ENCODE measurements at places on chromosomes 6 and 20.

DNA sequence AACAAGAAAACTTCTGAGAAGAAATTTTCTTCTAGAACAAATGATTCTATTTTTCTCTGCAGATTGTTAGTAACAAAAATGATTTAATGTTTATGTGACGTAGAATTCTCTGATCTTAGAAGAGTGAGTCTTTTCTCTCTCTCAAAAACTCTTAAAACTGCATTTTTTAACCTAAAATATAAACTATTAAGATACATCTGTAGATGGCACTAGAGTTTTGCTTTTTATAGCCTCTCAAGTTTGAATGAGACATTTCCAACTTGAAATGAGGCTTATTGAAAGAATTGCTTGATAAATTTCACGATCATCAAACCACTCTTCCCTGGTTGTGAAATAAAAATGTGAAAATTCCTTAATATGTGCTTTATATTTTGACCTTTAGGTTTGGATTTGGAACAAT lies 53.8 kb downstream of the PHF3 start:
- no peak for DNase-seq

- no peak for DNase-seq
These were observed 155.0 kb upstream of the ARID1B start for GRCh38 chr6:156622185-156622584.

DNA sequence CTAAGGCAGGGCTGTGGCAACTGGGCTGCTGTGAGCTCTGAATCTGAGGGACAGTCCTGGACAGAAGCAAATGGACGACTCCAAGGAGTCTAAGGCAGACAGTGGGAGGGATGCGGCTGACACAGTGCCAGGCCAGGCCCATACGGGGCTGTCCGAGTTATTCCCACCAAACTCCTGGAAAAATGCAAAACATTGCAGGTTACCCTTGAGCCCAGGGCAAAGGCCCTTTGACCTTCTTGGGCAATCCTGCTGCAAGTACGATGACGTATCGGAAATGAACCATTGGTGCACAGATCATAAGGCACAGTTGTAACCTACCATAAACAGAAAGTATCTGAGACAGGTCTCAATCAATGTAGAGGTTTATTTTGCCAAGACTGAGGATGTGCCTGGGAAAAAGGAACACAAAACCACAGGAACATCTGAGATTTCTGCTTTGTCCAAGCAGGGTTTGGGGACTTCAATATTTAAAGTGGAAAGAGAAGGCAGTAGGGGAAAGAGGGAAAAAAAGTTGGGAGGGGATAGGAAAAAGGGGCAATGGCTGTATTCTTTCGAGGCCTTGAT lies 118.9 kb downstream of the DACT2 start:
- DNase-seq, result peak; percentile 50

- DNase-seq, result peak; percentile 56
These were observed 851.0 kb upstream of the FLRT3 start for GRCh38 chr20:15188415-15188814.

DNA sequence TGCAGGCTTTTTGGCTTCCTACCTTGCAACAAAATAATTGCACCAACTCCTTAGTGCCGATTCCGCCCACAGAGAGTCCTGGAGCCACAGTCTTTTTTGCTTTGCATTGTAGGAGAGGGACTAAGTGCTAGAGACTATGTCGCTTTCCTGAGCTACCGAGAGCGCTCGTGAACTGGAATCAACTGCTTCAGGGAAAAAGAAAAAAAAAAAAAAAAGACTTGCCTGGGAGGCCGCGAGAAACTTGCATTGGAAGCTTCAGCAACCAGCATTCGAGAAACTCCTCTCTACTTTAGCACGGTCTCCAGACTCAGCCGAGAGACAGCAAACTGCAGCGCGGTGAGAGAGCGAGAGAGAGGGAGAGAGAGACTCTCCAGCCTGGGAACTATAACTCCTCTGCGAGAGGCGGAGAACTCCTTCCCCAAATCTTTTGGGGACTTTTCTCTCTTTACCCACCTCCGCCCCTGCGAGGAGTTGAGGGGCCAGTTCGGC lies 420 bp downstream of the SOX4 start:
- DNase-seq, result peak; percentile 61

GRCh38 chr6:13504611-13505344 lies 17.4 kb upstream of the GFOD1 start:
- no peak for DNase-seq

- DNase-seq, result no peak
These were observed 202.2 kb upstream of the CCN2 start for GRCh38 chr6:132153221-132153898.

GRCh38 chr20:5030348-5031205 lies 29.3 kb upstream of the SLC23A2 start:
- DNase-seq, result no peak

- no peak for DNase-seq
These were observed 217.6 kb upstream of the CEP162 start for GRCh38 chr6:84445068-84445467.

GRCh38 chr20:46364670-46365486 lies 41.5 kb downstream of the ELMO2 start:
- no peak for DNase-seq

GRCh38 chr6:45377554-45378333 lies at the start of gene SUPT3H:
TSS of gene SUPT3H (minus strand) at chr6:45377934.
- peak; percentile 90 for DNase-seq

DNA sequence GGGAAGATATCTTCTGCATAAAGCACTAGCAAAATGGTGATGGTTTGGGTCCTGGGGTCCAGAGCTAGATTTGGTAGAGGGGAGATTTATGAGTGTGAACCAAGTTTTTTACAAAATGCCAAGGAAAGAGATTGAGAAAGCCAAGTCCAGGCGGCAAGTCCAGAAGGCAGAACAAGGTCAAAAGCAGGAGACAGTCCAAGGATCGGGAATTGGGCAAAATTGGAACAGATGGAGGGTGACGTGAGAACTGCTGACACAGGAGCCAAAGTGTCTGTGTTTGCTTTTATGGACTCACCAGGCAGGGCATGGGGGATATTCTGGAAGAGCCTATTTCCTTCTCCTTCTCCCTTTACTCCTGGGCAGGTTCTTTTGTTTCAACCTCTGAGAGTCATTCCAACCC lies 4.1 kb downstream of the NHLRC1 start:
- DNase-seq, result no peak

- DNase-seq, result no peak
These were observed 68.5 kb downstream of the EPB41L2 start for GRCh38 chr6:130994319-130995097.

GRCh38 chr6:41656002-41656691 lies 17.9 kb downstream of the MDFI start:
- DNase-seq, result no peak

DNA sequence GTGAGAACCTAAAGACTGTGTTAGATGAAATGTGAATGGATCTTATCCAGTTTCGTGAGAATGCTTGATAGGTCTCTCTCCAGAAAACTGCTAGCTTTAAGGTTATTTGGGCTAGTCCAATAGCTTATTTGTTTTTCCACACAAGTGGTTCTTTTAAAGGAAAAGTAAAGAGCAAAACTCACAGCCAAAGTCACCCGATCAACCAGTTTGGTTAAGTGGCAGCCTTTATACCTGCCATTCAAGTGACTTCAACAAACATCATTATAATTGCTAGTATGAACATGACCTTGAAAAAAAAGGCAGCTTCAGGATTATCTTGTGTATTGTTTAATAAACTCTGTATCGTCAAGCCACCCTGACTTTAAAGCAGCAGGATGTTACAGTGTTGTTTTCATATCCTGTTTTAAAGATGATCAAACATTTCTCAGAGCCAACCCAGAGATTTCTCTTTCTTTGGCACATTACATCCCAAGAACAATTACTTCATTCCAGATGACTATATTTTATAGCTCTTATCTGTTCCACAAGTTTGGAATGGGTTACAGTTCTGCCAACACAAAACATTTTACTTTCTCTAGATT lies 253.4 kb downstream of the EPHA7 start:
- DNase-seq, result no peak

DNA sequence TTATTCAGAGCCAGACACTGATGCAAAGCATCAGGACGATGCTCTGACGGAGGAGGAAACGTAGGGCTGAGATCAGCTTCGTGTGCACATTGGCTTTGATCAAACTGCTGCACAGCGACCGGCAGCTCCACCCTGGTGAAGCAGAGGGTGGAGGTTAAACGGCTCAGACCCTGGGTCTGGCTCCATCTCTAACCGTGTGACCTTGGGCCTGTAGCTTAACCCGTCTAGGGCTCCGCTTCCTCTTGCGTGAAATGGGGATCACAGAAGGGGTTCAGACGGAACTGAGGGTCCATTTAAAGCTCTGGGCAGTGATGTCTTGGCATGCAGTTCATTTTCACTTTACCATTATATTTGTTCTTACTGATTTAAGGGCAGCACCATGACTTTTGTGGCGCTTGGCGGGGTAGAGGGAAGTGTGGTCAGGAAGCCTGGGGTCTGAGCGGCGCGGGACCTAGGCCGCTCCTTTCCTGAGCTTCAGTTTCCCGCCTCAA lies 644 bp downstream of the RBL1 start:
- peak; percentile 63 for DNase-seq

DNA sequence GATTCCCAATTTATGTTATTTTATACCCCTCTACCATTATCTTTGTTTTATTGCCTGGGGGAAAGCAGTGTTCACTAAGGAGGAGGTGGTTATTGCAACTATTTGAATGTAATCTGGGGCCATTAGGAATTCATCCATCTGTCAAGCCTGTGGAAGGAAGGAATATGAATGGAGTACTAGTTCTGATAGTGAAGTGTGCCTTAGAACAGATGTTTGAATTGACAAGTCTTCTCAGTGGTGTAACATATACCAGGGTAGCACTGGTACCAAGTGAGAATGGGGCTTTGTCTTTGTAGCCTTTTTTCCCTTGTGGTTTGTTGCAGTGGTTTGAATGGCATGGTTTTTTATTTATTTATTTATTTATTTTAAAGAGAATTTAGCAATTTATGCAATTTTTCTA lies 27.9 kb upstream of the HDAC2 start:
- no peak for DNase-seq

GRCh38 chr6:23620911-23621401 lies 505.1 kb upstream of the NRSN1 start:
- no peak for DNase-seq

- no peak for DNase-seq
These were observed 218.4 kb downstream of the CLVS2 start for GRCh38 chr6:123214433-123214832.

DNA sequence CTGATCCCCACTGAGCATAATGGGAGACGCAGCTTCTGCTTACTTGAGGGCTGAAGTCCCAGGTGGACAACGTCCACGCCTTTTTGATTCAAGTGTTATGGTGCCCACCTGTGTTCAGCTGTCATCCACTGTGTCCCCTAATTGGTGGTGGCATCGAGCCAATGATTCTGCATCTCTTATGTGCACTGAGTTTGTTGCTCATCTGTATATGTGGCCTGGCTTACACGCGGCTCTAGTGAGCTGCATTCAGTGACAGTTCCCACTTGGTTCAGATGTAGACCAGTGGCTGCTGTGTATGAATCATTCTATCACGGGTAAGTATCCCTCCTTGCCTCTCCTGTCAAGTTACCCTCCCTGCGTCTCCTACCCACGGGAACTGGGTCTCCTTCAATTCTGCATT lies 131.2 kb upstream of the CLDN20 start:
- DNase-seq, result no peak

DNA sequence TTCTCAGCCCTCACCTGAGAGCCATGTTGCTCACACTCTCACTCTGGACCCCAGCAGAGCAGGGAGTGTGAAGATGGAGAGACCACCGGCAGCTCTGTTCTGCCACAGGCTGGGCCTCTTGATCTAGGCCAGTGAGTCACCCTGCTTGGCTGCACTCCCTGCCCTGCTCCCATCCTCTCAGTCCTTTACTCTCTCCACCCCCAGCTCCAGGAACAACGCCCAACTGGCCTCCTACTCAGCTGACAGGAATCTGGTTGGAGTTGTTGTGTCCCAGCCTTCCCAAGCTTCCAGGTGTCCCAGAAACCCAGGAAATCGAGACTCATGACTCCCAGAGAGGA lies at the start of gene PSORS1C1:
Gene PSORS1C1 (plus strand): TSS at position 260 of the 338 bp plus-strand sequence. CDS start 14,833 bp downstream, outside the sequence.
- peak; percentile 40 for DNase-seq

DNA sequence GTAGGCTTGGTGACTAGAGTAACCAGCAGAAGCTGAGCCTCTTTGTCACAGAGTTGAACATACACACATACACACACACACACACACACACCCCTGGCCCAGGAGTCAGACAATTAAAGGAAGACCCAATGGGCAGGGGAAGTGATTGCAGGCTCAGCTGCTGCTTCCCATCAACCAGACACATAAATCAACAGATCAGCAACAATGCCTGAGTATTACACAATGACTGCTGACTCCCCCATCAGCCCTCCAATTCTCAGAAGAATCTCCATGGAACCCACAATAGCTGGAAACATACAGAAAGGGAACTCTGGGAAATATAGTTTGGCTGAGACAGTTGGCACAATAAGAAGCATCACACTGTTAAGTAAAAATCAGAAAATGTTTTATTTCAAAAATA lies 270.4 kb upstream of the PLCB4 start:
- DNase-seq, result no peak

DNA sequence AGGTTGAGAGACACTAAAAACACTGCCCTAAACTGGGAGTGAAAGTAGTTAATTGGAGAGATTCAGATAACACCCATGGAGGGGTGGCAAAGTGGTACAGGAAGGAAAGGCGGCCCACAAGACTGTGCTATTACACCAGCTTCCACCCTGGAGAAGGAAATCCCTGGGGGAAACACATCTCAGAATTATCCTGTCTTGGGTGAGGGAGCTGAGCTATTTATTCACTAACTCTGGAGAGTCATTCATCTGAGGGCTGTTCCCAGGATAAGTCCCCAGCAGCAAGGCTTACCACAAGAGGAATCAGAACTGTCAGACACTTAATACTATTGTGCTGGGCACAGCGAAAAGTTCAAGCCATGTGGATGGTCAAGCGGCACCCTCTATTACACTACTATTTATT lies 9.9 kb downstream of the TBCC start:
- DNase-seq, result no peak

- DNase-seq, result peak; percentile 86
These were observed 23.2 kb upstream of the FAM50B start for GRCh38 chr6:3825851-3826581.

DNA sequence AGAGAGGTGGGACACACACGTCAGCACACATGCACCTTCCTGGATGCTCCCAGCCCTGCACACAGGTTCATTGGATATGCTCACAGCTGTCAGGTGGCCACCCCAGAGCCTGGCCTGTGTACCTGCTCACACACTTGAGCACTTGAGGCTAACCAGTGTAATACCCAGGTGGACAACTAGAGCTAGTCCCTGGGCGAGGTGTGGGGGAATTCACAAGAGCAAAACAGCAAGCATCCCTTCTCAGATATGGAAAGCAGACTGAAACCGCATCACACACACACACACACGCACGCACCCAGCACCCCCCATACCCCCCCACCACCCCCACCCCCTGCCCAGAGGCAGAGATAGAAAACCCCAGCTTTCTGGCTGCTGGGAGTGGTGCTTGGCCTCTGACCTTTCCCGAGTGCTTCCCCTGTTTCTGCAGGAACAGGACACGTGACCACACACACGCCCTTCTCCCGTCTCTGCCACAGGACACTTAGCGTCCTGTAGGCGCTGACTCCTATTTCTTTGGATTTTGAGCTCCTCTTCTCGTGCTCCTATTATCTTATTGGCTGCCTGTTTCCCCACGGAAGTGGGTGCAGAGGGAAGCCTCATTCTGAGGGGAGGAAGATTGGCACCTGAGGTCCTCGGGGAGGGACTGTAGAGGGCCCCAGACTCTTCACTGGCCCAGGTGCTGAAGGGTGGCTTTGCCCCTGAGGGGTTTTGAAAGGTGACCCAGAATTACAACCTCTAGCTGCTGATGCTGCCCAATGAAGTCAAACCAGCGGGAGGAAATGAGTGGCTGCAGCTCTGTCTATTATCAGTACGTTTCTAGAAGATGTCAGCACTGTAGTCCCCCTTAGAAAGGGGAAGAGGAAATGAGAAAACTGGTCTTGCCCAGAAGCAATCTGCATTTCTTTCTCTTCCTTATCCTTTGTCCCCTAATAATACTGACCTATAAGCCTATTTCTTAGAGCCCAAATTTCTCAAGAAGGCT lies 65.8 kb downstream of the SYTL3 start:
- DNase-seq, result peak; percentile 63
